Tibial nerve (tissue), 4 donors: ENCODE measurements at places on chromosomes 12 and 14.
A peak's percentile ranks its signal among the peaks of the same experiment; 100 is the strongest.

DNA sequence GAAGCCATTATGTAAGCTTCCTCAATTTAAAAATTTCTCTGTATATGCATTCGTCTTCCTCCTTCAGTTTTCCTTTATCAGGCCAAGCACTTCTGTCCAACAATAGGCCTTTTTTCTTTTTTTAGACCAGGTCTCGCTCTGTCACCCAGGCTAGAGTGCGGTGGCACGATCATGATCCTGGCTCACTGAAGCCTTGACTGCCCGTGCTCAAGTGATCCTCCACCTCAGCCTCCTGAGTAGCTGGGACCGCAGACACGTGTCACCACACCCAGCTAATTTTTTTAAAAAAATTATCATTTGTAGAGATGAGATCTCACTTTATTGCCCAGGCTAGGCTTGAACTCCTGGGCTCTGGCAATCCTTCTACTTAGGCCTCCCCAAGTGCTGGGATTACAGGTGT is 25.8 kb downstream of the TAOK3 start:
- peaks cover 4% of the 10 kb centered on the region for H3K4me1 ChIP-seq
- no peaks in the 10 kb centered on the region for H3K27me3 ChIP-seq
- no peak for DNase-seq
- no peaks in the 10 kb centered on the region for H3K36me3 ChIP-seq
- H3K27ac ChIP-seq: no peak overlapping the region

- H3K27me3 ChIP-seq: no peaks in the 10 kb centered on the region
- no peaks in the 10 kb centered on the region for H3K36me3 ChIP-seq
- DNase-seq: no peak
- H3K27ac ChIP-seq: no peak overlapping the region
- H3K4me1 ChIP-seq: no peaks in the 10 kb centered on the region
Observed at GRCh38 chr12:43118234-43118633, 433.8 kb downstream of the ADAMTS20 start.

GRCh38 chr12:2652401-2653081 is 142.2 kb upstream of the FKBP4 start:
- no peaks in the 10 kb centered on the region for H3K4me1 ChIP-seq
- H3K36me3 ChIP-seq: no peaks in the 10 kb centered on the region
- no peaks in the 10 kb centered on the region for H3K27me3 ChIP-seq
- no peak for DNase-seq
- no peak overlapping the region for H3K27ac ChIP-seq

GRCh38 chr14:100816950-100817901 is 8.7 kb upstream of the MEG3 start:
- no peak overlapping the region for H3K4me3 ChIP-seq
- H3K36me3 ChIP-seq: no peaks in the 10 kb centered on the region
- H3K27ac ChIP-seq: no peak overlapping the region
- DNase-seq: no peak
- no peaks in the 10 kb centered on the region for H3K27me3 ChIP-seq

GRCh38 chr12:109232731-109233130 is 76.4 kb downstream of the FOXN4 start:
- no peak overlapping the region for H3K27ac ChIP-seq
- no peak for DNase-seq
- no peaks in the 10 kb centered on the region for H3K4me1 ChIP-seq
- H3K27me3 ChIP-seq: no peaks in the 10 kb centered on the region

- no peak for DNase-seq
- no peaks in the 10 kb centered on the region for H3K4me1 ChIP-seq
- no peaks in the 10 kb centered on the region for H3K36me3 ChIP-seq
- H3K4me3 ChIP-seq: no peak overlapping the region
- H3K27ac ChIP-seq: no peak overlapping the region
Observed at GRCh38 chr12:41920355-41920754, 224.3 kb downstream of the GXYLT1 start.

- peak within 1 kb of the TSS; percentile 97 for H3K27ac ChIP-seq
- no peaks in the 10 kb centered on the region for H3K27me3 ChIP-seq
- no peaks in the 10 kb centered on the region for H3K36me3 ChIP-seq
Observed at GRCh38 chr14:21070083-21070609, at the start of gene ARHGEF40. Gene ARHGEF40 (plus strand): TSS chr14:21070304. CDS start chr14:21070397, 93 bp downstream.

DNA sequence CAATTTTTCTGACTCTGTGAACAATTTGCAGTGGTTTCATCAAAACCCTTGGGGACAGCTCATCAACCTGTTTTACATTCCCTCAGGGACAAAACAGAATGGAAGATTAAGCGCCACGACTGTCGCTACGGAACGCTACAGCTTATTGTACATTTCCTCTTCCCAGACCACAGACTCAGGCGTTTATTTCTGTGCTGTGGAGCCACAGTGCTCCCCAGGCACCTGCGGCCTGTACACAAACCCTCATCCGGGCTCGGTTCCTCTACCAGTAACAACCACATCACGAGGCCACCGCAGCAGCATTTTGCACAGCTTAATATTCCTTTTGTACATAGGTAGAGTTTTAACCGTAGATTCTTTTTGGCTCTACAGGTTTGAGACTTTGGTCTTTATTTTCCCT is 397.4 kb upstream of the OR4E1 start:
- no peaks in the 10 kb centered on the region for H3K36me3 ChIP-seq
- DNase-seq: no peak
- no peaks in the 10 kb centered on the region for H3K27me3 ChIP-seq
- no peak overlapping the region for H3K27ac ChIP-seq
- H3K4me3 ChIP-seq: no peak overlapping the region

DNA sequence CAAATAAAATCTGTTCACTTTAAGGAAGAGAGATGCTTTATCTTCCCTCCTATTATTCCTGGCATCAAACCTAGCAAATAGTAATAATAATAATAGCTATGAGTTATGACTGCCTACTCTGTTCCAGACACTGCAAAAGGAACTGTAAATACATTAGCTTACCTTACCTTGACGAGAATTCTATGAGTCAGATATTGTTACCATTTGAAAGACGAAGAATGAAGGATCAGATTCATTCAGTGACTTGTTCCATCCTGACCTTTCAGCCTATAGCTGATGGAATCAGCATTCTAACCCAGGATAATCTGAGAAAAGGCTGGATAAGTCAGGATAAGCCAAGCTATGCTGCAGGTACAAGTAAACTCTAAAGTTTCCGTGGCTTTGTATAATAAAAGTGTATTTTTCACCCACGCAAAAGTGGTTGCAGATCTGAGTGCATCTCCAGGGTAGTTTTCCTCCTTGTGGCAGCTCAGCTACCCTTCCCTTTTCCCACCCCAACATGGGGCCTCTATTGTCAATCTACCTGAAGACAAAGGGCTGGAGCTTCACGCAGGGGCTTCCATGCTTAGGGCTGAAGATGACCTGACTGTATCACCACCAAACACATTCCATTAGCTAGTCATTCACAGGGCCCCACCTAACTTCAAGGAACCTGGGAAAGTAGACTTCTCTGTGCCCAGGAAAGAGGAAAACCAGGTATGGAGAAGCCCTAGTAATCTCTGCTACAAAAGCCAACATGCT is 57.2 kb upstream of the CCND2 start:
- no peaks in the 10 kb centered on the region for H3K36me3 ChIP-seq
- no peak for DNase-seq

DNA sequence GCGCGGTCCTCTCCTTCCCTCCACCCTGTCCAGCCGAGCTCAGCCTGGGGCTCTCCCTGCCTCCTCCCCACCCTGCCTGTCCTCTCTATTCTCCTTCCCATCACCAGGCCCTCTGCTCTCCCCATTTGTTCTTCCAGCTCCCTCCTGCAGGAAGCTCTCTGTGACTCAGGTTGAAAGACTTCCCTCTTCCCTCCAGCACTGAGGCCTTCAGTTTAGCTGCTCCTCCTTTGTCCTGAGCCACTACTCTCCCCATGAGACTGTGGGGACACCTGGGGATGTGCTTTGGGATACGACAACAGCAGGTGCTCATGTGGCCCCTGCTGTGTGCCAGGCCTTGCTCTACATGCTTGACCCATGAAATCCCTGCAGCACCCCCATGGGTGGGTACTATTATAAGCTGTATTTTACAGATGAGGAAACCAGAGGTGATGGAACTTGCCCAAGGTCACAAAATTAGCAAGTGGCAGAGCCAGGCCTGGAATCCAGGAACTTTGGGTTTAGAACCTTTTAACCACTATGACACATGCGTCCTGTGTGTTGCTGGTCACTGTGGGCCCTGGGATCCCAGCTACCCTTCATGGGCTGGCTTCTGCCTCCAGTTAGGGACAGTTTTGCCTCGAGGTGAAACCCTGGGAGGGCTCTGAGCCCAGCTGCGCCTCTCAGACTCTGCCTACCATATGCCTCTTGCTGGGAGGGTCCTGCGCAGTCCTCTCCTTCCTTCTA is 5.5 kb downstream of the KRT80 start:
- H3K4me3 ChIP-seq: no peak overlapping the region
- no peak for DNase-seq
- no peak overlapping the region for H3K27ac ChIP-seq
- H3K27me3 ChIP-seq: no peaks in the 10 kb centered on the region

DNA sequence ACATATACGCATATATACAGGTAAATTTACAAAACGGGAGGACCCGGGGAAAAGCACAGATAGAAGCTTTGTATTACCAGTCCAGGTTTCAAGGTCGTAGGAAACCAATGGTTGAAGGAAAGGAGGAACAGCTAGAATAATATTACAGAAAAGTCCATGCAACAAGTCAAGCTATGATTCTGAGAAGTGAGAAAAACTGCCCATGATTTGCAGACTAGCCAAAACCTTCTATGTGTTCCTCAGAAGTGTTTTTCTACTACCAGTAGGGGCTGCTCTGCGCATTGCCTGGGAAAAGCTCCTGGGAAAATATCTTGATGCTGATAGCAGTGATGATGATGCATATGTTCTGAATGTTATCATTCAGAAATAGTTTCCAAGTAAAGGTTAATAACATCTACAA is 2.2 kb downstream of the PDZRN4 start:
- H3K36me3 ChIP-seq: no peaks in the 10 kb centered on the region
- peak overlapping the region; percentile 95 for H3K27ac ChIP-seq
- H3K27me3 ChIP-seq: peaks cover 20% of the 10 kb centered on the region
- peak overlapping the region; percentile 42 for H3K4me3 ChIP-seq
- no peaks in the 10 kb centered on the region for H3K4me1 ChIP-seq

DNA sequence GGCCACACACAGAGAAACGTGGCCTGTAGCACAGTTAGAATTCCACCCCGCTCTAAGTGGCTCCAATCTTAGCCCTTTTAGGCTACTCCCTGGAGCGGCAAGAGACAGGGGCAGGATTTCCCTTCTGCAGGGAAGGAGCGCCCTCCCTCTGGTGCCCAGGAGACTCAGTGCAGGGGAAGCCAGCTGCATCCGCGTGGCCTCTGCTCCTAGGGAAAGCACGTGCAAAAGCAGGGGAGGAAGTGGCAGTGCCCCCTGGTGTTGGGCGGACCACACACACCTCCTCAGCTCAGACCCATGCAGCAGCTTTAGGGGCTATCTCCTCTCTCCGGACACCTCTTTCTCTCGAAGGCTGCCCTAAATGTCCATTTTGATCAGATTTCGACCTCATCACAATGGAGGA is 50.0 kb downstream of the SPRING1 start:
- H3K27me3 ChIP-seq: peaks cover 27% of the 10 kb centered on the region
- no peaks in the 10 kb centered on the region for H3K36me3 ChIP-seq
- no peak for DNase-seq
- H3K27ac ChIP-seq: no peak overlapping the region

DNA sequence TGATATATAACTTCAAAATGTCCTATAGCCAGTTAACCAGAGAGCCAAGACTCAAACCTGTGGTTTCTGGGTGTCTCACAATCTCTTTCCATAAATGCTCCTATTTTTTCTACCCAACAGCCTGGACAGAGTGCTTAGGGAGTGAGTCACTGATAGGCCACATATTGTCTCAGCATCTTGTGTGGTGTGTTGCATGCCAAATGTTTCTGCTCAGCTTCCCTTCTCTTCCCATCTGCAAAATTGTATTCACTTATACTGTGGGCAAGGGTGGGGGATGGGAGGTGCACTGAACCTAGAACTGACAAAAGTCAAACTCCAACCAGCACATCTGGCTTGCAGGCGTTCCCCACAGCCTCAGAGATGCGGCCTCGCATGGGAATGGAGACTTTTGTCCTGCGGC is 123.3 kb downstream of the KCNA5 start:
- H3K27me3 ChIP-seq: no peaks in the 10 kb centered on the region
- no peak for DNase-seq
- no peaks in the 10 kb centered on the region for H3K4me1 ChIP-seq
- H3K27ac ChIP-seq: no peak overlapping the region

DNA sequence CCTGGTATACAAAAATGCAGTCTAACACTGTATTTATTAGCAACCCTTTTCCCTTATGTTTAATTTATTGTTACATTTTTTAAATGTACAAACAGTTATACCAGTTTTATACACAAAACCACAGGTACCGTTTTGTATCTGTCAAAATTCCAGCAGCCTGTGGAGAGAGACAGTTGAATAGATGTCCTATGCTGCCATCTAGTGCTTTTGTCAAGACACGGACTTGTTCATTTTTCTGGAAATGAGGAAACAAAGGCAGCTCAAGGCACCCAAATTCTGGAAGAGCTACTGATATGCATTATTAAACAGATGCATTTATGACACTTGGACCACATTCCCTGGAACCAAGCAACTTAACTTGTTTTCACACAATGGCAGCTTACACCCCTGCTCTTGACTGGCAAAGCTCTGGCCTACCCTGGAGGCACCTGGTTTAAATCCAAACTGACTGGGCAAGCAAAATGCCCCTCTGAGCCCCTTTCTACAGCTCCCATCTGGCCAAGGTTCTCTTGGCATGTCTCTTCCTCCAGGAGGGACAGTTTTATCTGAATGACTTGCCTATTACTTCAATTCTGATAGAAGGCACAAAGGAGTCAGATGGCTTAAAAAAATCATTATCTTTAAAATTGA is 286.9 kb upstream of the PRKD1 start:
- H3K27me3 ChIP-seq: no peaks in the 10 kb centered on the region
- H3K27ac ChIP-seq: no peak overlapping the region
- no peaks in the 10 kb centered on the region for H3K4me1 ChIP-seq
- DNase-seq: no peak
- H3K4me3 ChIP-seq: no peak overlapping the region
- H3K36me3 ChIP-seq: no peaks in the 10 kb centered on the region

DNA sequence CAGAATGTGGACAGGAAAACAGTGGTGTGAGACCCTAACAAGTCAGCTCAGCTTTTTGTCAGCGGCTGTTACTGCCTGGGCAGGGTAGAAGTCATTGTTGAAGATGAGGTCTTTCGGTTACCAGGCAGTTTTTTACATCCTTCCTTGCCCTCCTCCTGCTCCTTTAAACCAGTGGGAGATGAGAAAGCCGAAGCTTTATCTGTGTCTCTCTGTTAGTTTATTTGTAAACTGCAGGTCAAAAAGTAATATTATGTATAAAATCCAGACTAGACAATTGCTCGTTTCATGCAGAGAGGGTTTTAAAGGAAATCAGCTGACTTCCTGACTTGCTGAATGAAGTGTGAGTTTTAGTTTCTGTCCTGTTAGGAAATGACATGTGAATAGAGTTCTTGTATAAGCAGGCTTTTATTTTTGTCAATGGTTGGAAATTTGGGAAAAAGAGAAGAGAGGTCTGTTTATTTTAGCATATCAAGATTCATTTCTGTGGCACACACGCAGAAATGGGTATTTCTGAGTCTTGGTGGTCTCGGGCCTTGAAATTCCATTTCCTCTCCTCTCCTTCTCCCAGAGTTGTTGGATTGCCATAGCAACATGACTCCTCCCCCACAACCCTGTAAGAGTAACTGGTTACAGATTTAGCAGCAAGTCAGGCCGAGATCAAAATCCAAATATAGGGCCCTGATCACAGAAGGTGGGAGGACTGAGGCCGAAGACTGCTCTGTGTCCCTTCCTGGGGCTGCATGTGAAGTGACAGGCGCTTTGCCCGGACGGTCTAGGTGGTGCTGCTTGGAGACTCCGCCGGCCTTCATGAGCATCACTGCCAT is 60.8 kb downstream of the SAMD4A start:
- no peaks in the 10 kb centered on the region for H3K36me3 ChIP-seq
- peak overlapping the region; percentile 69 for H3K27ac ChIP-seq

- H3K27ac ChIP-seq: no peak overlapping the region
- no peaks in the 10 kb centered on the region for H3K4me1 ChIP-seq
- H3K36me3 ChIP-seq: no peaks in the 10 kb centered on the region
- no peaks in the 10 kb centered on the region for H3K27me3 ChIP-seq
- no peak for DNase-seq
- H3K4me3 ChIP-seq: no peak overlapping the region
Observed at GRCh38 chr14:66074537-66074936, 411.6 kb upstream of the CCDC196 start.
